ENCODE measurements at places on chromosomes 7 and 10.
A peak's percentile ranks its signal among the peaks of the same experiment; 100 is the strongest.

DNA sequence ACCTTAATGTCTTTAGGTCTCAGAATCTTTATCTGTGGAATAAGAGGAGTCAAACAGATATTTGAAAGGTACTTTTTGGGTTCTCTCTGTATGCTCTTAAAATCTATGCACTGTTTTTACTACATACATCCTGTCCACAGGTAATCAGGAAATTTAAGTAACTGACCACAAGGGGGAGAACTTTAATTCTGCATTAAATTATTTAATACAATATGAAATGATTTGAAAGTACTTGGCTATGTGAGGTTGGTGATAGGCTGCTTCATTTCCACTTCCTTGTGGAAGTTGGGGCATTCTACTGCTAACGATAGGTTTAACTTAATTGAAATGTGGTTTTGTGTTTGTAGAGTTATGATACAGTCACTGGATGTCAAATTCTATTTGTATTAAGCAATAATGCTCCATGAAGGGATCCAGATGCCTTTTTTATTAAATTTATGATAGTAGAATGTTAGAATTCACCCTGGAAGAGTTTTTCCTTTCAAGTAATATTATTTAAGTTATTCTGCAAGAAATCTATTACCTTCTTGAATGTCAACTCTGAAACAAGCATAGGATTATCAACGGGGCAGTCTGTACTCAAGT lies 6.0 kb downstream of the TEX47 start:
- DNase-seq: no peak

GRCh38 chr7:79909176-79909575 lies 225.5 kb upstream of the GNAI1 start:
- DNase-seq: no peak

- DNase-seq: peak; percentile 94
Observed at GRCh38 chr7:140230861-140231770, 54.3 kb upstream of the KDM7A start.

DNA sequence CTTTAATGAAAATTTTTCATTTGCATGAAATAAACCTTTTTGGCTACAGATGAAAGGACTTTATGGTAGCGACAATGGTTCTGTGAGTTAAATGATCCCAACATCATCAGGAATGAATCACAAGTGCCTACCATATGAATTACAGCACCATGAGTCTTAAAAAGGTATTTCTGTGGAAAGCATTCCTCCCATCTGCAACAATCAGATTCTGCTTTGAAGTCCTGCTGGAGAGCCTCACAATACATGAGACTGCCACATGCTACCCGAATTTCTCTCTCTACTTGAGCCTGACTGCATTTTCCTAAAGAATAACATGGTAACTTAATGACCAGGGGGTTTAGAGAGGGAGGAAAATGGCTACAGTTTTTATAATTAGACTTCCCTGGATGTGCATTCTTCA lies 190.3 kb downstream of the TWIST1 start:
- DNase-seq: no peak

GRCh38 chr10:125768219-125768855 lies 7.3 kb downstream of the MMP21 start:
- DNase-seq: no peak

- no peak for DNase-seq
Observed at GRCh38 chr10:20147684-20148083, 331.5 kb downstream of the PLXDC2 start.

DNA sequence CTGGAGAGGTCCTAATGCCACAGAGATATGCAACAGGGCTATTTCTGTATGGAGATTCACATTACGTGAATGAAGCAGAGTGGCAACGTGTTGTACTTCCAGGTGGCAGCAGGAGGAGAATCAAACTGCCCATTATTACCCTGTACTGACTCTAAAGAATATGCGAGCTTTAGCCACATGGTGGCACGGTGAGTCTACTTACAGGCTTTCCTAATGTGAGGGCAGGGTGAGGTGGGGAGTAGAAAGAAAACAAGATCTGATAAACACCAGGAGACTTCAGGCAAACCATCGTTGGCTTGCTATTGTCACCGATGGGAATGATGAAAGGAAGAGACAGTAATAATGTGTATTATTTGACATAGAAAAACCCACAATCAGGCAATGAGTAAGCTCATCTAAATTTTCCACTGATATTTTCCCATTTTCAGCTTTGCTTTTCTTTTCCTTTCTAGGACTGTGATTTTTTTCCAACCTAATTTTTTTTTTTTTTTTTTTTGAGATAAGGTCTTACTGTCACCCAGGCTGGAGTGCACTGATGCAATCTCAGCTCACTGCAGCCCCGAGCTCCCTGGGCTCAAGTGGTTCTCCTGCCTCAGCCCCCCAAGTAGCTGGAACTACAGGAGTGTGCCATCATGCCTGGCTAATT lies 164.3 kb downstream of the BTAF1 start:
- peak; percentile 66 for DNase-seq

GRCh38 chr7:102264367-102264891 lies 22.2 kb upstream of the SH2B2 start:
- no peak for DNase-seq

- DNase-seq: no peak
Observed at GRCh38 chr7:48004638-48005037, 24.3 kb downstream of the SUN3 start.

- no peak for DNase-seq
Observed at GRCh38 chr7:157397036-157397720, 60.4 kb downstream of the DNAJB6 start.

GRCh38 chr10:79262131-79262530 lies 85.1 kb upstream of the PPIF start:
- no peak for DNase-seq

- no peak for DNase-seq
Observed at GRCh38 chr7:54330216-54330800, 211.9 kb upstream of the VSTM2A start.

DNA sequence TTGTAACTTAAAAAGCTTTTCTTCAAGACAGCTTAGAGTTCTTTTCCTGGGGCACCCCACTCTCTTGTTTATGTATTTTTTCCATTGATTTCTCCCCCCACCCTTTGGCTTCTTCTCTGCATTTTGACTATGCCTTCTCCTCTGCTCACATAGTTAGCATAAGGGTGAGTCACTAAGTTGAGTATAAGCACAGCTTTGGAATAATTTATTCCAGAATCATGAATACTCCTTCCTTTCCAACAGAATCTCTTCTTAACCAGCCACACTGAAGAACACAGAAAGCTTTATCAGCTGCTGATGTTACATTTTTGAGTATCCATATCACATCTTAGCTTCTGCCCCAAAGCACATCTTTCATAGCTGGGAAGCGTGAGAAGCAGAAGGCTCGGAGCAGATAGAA lies 449.5 kb upstream of the MKI67 start:
- DNase-seq: no peak

DNA sequence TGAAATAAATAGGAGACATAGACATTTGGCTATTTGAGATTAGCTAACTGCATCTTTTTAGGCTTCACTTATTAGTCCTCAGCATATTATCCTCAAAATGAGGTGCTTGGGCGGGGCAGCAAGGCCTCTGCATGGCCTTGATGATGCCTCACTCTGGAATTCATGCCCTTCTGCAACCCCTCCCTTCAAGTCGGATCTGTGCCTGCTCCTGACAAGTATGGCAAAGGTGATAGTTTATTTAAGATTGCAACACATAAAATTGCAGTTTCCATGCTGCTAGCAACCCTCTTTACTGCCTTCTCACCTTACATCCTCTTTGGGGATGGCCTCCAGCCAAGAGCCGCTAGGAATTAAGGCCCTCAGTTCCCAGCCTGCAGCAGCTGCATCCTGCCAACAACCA lies 241.3 kb upstream of the ADARB2 start:
- DNase-seq: no peak

GRCh38 chr7:118239014-118239413 lies 14.5 kb downstream of the ANKRD7 start:
- DNase-seq: no peak

- DNase-seq: no peak
Observed at GRCh38 chr10:48478980-48479811, 125.7 kb downstream of the ARHGAP22 start.

DNA sequence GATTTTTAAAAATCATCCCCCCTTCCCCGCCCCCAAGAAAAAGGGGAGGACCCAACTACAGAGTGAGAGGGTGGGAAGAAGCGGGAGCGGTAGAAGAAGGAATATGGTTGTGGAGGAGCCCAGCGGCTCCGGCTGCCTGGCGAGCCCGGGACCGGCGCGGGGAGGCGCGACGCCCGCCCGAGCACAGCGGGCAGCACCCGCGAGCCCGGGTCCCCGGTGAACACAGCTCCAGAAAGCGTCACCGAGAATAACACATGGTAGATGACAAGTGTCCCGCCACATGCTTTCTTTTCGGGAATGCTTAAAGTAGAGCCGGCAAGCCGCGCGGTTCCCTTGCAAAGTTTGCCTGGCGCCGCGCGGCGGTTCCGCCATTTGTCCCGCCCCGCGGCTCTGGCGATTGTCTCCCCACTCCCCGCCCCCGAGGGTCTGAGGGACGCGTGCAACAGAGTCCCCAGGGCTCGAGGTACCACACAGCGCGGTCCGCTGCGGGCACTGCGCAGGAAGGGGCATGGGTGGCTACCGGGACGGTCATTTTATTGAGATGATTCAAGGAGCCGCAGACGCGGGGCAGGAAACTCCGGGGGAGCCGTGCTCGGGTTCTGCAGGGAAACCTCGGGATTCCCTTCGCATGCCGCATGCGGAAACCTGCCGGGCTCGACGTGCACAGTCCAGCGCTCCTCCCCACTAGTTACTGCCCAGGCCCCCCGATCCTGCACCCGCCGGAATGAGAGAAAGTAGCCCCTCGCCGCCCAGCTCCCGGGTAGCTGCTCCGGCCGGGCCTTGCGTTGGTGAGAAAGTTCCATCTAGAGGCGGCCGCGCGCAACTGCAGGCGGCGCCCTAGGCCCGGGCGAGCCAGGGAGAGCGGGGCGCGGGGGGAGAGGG lies 781 bp upstream of the GRM8 start:
- DNase-seq: peak; percentile 83

DNA sequence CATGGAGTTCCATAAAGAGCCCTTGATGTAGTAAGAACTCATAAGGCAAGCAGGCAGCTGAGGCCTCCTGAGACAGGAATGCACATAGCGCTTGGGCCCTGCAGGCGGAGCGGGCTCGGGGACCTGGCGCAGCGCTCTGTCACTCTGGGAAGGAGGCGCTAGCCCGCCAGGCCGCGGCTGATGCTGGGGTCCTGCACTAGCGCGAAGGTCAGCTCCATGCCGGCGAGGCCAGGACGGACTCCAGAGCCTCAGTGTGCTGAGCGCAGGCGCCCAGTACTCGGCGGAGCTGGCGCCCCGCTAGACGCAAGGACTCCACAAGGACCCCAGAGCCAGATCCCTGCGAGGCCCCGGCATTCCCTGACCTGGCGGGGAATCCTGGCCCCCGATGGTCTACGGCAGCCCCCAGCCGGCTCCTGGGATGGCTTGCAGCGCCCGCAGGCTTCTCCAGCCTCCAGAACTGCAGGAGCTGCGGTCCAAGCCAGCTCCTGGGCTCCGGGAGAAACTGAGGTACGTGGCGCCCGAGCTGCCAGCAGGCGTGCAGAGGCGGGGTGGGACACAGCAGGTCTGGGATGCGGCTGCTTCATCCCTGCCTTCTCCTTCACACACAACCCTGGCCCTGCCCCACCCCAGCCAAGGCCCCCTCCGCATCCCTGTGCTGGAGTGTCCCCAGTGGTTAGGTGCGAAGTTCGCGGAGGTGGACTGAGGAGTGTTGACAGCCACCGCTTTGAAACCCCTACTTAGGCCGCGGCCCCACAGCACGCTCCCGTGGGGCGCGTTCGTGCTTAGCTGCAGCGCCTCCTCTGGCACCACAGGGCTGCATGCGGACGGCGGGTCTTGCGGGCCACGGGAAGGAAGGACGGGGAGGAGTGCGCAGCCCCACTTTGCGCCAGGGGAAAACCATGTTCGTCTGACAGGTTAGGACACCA lies 761.5 kb upstream of the POM121L12 start:
- DNase-seq: no peak

DNA sequence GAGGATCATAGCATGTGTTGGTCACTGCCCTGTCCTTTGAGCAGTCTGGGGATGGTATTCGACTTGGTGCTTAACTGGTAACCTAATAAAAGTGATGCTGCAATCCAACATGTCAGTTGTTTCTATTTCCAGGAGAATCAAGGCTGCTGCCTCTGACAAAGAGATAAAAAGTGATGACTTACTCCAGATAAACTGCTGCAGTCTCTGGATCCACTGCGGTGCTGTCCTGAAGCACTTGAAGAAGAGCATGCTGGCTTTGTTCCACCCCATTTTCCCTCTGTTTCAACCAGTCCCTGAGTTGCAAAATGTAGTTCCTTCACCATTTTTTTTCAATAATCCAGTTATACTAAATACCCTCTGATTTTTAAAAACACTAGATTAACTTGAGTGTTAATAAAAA lies 403.5 kb upstream of the ANKRD30A start:
- no peak for DNase-seq

DNA sequence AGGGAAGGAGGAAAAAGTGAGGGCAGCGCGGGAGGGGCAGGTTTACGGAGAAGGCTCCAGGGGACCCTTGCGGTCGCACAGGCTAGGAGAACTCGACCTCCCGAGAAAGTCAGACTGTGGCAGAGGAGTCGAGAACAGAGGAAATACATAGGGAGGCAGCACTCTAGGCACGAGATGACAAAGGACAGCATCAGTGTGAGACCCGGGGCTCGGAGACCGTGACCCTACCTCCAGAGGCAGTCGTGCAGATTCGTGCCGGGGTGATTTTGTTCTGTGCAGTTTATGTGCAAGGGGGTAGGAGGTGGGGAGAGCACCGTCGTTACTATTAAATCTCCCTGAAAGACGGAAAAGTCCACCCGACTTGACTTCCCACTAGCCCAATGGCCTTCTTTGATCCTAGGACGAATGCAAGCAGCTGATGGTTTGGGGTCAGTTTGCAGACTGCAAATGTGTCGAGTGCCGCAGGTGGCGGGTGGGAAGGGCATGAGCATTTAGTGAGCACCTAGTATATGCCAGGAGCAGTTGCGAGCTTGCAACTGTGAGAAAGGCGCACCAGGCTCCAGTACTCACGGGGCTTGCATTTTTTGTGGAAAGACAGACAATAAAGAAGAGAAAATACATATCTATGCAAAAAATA lies 674 bp upstream of the OSBPL3 start:
- DNase-seq: peak; percentile 34

GRCh38 chr10:77401683-77402082 lies 235.9 kb downstream of the KCNMA1 start:
- no peak for DNase-seq

DNA sequence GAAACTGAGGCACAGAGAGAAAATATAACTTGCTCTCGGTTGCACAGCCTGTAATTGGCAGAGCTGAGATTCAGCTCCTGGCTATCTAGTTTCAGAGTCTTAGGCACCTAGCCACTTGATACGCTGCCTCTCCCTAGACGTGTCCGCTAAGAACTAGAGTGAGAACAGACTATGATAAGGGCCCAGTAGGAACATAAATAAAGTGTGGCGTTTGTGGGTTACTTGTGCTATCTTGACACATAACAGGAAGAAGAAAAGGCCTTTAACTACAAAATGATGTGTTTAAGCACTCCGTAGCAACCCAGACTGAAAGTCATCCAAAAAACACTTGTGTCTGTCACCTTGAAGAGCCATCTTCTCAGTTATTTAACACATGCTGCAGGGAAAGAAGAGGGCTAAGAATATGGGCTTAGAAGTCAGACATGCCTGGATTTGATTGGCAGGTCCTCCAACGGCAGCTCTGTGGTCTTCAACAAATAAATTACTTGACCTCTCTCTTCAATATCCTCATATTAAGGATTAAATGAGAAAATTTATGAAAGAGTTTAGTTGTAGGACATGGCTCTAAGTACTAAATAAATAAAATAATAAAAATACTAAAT lies 96.2 kb downstream of the SGMS1 start:
- DNase-seq: no peak
